ENCODE measurements at places on chromosomes 6 and 20. TPM values are rescaled to one million over a fixed set of nuclear protein-coding genes. Genes with fewer than 3 reads are reported as not detected.

The FUT9 gene
- total RNA-seq: 0.03 TPM

The MATN4 gene
- total RNA-seq: not detected

The PRPH2 gene
- total RNA-seq: not detected

The MEP1A gene
- total RNA-seq: not detected

The TRIM31 gene
- not detected for total RNA-seq

The PRR18 gene
- 0.35 TPM for total RNA-seq

The PPP1R16B gene
- total RNA-seq: not detected

The KHDRBS2 gene
- not detected for total RNA-seq

The TAF8 gene
- 15.6 TPM for total RNA-seq

The PAK5 gene
- total RNA-seq: not detected

Measured in NCI-H460 (cell line).